ENCODE measurements at places on chromosomes 12 and 14. TPM values are rescaled to one million over a fixed set of nuclear protein-coding genes. Genes with fewer than 3 reads are reported as not detected.

Gene RPS6KL1
- total RNA-seq = 6.5 TPM

Gene TTC7B
- 7.1 TPM for total RNA-seq

DNA sequence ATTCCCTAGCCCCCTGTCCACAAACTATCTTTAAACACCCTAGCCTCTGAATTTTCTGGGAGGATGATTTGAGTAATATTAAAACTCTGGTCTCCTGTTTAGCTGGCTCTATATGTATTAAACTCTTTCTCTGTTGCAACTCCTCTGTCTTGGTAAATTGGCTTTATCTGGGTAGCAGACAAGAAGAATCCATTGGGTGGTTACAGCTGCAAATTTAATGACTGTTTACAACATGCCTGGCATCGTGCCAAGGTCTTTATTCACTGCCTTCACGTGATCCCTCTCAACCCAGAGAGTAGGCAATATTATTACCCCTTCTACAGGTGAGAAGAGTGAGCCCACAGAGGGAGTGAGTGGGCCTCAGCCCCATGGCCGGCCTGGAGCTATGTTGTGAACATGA lies 77.8 kb upstream of the MYL2 start:
- no peak overlapping the region for H3K4me3 ChIP-seq
- no peaks in the 10 kb centered on the region for H3K4me1 ChIP-seq
- no peaks in the 10 kb centered on the region for H3K36me3 ChIP-seq
- DNase-seq = no peak
- no peak overlapping the region for H3K27ac ChIP-seq

GRCh38 chr12:113328368-113328889 lies 6.5 kb downstream of the SLC8B1 start:
- H3K36me3 ChIP-seq = peaks cover 24% of the 10 kb centered on the region
- peaks cover 29% of the 10 kb centered on the region for H3K4me1 ChIP-seq
- H3K4me3 ChIP-seq = no peak overlapping the region

Gene TSPAN19
- not detected for total RNA-seq

DNA sequence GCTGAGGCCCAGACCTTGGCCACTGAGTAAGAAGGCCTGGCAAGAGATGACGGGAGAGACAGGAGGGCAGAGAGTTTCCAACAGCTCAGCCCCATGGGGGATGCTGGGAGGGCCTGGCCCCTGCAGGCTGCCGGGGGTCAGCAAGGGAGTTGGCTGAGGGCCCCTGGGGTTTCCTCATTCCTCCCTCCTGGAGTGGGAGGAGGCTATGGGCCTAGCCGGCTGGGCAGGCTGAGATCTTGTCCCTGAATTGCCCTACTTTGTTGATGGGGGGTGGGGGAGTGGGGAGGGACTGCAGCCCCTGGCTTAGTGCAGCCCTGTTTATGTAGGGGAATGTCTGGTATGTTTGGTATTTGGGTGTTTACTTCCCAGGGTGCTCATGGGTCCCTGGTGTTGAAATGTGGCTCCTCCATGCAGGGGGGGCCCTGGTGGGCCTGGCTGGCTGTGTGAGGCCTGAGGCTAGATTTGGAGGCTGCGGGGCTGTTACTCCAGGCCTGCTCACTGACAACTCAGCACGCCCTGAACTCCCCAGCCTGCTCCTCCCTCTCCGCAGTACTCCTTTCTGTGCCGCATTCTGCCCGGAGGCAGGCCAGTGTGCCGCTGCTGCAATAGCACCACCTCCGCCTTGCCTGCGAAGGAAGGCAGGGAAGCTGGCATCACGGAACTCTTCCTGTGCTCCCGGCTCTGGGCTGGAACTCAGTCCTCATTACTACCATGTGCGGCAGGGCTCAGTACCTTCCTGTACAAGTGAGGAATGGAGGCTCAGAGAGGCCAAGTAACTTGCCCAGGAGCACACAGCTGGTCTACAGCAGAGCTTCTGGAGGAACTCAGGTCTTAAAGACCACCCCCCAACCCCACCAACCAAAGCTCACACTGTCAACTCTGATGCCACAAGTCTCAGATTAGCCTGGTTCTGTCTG lies 25.3 kb downstream of the JDP2 start:
- peaks cover 3% of the 10 kb centered on the region for H3K4me1 ChIP-seq
- no peaks in the 10 kb centered on the region for H3K27me3 ChIP-seq
- no peak overlapping the region for H3K4me3 ChIP-seq
- DNase-seq = no peak
- no peak overlapping the region for H3K27ac ChIP-seq

Measured in activated naive CD8-positive, alpha-beta T cell treated with anti-CD3 and anti-CD28 coated beads for 36 hours (primary cell).